Pancreas (tissue), 10 donors: ENCODE measurements at places on chromosomes 7 and 10. TPM values are rescaled to one million over a fixed set of nuclear protein-coding genes. Genes with fewer than 3 reads are reported as not detected.

GRCh38 chr10:93715345-93715744 is 13.0 kb upstream of the FRA10AC1 start:
- no peak for DNase-seq

- no peak for DNase-seq
Measured at GRCh38 chr10:30885423-30885822, 146.2 kb downstream of the ZNF438 start.

DNA sequence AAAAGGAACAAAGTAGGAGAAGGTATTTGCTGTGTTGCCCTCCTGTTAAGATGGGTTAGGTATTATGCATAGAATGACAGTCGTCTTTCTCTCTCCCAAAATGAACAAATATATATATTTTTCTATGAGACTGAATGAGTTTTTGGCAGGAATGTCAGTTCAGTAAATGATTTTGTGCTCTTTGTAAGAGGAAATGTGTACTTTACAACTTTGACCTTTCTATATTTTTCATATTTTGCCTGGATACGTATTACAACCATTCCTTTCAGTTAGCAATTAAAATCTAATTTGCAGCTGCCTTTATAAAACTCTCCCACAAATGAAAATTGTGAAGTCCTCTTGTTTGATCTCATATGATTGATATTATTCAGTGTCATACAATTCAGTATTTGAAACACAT is 336.6 kb upstream of the MEOX2 start:
- DNase-seq, result no peak

The ICA1 gene
- 41.2 TPM for total RNA-seq

DNA sequence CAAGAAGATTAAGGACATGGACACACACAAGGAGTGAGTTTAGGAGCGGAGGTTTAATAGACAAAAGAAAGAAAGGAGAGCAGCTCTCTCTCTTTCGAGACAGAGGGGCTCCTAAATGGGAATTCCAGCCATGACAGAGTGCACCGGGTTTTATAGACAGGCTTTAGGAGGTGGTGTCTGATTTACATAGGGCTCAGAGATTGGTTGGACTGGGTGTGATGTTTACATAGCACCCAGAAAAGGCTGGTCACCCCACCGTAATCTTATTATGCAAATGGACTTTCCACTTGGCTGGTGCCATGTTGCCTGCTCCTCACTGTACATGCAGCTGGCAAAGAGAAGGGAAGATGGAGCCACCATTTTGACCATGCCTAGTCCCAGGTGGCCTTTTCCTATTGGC is 28.4 kb upstream of the MRC1 start:
- DNase-seq, result no peak

The CCL24 gene
- total RNA-seq, result 0.37 TPM

The LIPM gene
- total RNA-seq, result not detected

DNA sequence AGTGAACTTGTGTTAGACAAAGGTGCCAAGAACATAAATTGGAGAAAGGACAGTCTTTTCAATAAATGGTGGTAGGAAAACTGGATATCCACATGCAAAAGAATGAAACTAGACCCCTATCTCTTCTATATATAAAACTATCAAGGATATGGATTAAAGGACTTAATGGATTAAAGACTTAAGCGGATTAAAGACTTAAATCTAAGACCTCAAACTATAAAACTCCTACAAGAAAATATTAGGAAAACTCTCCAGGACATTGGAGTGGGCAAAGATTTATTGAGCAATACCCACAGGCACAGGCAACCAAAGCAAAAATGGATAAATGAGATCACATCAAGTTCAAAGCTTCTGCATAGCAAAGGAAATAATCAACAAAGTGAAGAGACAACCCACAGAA is 242.9 kb upstream of the MEOX2 start:
- no peak for DNase-seq

DNA sequence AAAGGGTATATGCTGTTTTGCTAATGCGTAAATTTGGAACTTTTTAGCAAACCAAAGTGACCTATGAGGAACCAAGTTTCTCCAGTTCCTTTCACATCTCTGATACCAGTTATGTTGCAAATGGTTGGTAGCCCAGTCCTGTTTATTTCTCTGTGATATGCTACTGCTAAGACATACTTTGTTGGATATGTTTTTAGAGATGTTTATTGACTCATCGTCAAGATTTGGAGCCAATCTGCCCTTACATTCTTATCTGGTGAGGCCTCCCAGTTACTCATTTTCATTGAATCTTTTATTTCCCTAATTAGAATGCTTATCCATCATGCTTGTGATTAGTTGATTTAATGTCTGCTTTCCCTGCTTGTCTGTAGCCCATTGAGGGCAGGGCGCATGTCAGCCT is 58.9 kb downstream of the LRGUK start:
- no peak for DNase-seq

DNA sequence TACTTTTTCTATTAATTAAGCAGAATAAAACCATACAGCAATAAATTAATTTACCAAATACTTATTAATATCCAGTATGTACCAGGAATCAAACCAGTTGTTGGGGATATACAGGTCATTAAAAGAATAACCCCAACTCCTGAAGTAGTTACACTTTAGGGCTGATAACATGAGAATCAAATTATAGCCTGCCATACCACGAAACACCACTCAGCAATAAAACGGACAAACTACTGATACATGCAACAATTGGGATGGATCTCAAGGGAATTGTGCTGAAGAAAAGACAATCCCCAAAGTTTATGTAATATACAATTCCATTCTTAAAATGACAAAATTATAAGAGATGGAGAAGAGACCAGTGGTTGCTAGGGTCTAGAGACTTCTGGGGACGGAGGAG is 22.7 kb downstream of the MCMBP start:
- DNase-seq, result no peak

The STAG3 gene
- 0.98 TPM for total RNA-seq

GRCh38 chr7:78434281-78434680 is 635.7 kb downstream of the PHTF2 start:
- no peak for DNase-seq

GRCh38 chr7:121410829-121411596 is 14.9 kb upstream of the FAM3C start:
- DNase-seq, result no peak

The IL15RA gene
- total RNA-seq, result 14.3 TPM

- DNase-seq, result peak; percentile 52
Measured at GRCh38 chr7:73342645-73343044, 14.7 kb downstream of the FKBP6 start.

The CAMK2B gene
- 2.7 TPM for total RNA-seq

The LEP gene
- 0.08 TPM for total RNA-seq

- no peak for DNase-seq
Measured at GRCh38 chr7:117562759-117563158, 82.9 kb downstream of the CFTR start.

GRCh38 chr10:123942114-123942861 is 50.7 kb upstream of the CPXM2 start:
- no peak for DNase-seq

The HYAL4 gene
- not detected for total RNA-seq

GRCh38 chr10:23343591-23344240 is 881 bp downstream of the C10orf67 start:
- DNase-seq, result peak; percentile 64

GRCh38 chr10:100751211-100751933 is 6.0 kb downstream of the PAX2 start:
- no peak for DNase-seq

DNA sequence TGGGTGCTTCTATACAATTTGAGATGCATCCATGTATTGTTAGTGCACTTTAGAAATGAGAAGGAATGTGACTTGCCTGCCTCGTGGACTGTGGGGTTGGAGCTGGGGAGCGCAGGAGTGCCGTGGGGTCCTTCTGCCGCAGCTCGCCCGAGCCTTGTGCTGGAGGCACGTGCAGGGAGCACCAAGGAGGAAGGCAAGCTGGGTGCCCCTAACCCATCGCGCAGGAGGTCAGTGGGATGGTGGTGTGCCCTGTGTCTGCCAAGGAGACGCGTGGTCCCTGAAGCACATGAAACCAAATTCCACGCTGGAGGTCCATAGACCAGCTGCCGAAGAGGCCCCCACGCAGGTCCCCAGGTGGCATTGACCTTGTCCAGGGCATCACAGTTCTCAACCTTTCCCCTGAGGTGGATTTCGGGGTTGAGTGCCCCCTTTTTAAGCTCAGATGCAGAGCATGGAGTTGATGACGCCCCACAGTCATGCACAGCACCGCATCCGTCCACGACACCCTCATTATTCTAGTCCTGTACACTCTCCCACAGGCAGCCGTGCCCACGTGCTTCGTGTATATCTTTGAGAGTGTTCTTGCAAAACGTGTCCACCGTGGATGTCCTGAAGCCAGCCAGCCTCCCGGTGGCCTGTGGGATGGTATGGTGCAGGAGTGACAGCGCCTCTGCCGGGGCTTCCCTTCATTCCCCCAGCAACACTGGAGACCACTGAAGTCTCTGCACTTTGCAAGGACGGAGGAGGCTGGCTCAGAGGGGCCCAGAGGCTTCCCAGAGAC is 35.5 kb downstream of the FKBP6 start:
- DNase-seq, result no peak

The CALML5 gene
- total RNA-seq, result not detected

GRCh38 chr10:71471957-71472365 is 75.2 kb downstream of the CDH23 start:
- DNase-seq, result peak; percentile 47

DNA sequence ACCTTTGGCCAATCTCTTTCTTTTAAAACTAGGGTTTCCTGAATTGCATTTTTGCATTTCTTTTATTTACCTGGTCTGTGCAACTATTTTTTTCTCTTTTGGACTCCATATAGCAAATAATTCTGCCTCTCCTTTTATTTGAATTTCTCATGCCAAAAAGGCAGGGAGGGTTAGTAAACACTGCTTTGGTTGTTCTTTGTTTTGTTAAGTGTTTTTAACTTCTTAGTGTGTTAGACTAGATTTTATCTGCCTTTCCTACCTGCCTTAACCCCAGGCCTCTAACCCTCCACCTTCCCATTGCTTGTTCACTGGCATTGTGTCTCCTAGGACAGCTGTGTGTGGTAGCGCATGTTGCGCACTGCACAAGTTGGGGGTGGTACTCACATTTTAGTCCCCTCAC is 18.1 kb downstream of the ZMIZ1 start:
- DNase-seq, result no peak

GRCh38 chr7:157685430-157686284 is 348.9 kb downstream of the DNAJB6 start:
- no peak for DNase-seq

DNA sequence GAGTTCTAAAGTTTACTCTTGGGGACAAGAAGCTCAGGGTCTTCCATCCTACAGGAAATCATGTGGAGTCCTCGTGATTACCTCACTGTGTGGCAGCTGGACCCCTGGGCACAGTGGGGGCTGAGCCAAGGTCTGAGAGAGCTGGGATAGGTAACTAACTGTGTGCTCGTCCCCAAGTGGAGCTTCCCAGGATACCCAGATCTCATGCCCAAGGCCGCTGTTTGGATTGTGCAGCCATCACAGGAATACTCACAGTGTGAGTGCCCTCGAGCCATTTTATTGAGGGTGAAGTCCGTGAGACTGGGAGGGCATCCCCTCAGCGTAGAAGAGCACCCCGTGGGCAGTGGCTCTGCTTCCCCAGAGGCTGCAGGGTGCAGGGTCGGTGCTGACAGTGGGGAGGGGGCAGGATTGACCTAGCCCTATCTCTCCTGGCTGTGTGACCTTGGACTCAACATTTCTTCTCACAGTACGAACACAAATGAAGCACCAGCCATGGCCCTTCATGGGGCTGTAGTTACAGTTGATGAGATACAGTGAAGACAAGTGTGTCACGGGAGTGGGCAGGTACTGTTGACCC is 69.6 kb upstream of the LEP start:
- DNase-seq, result no peak

GRCh38 chr7:1659696-1660095 is 10.4 kb upstream of the ELFN1 start:
- no peak for DNase-seq

DNA sequence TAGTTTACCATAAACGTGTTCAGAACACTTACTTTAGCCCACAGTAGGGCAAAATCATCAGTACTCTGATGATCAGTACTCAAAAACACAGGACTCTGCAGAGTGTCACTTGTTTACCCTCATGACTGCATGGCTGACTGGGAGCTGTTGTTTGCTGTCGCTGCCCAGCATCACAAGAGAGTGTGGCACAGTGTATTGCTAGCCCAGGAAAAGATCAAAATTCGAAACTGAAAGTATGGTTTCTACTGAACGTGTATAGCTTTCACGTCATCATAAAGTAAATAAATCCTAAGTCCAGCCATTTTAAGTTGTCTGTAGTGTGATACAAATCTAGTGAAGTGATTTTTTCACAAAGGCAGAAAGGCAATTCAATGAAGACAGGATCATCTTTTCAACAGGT is 184.6 kb downstream of the RAMP3 start:
- DNase-seq, result no peak

The FOXI2 gene
- not detected for total RNA-seq

DNA sequence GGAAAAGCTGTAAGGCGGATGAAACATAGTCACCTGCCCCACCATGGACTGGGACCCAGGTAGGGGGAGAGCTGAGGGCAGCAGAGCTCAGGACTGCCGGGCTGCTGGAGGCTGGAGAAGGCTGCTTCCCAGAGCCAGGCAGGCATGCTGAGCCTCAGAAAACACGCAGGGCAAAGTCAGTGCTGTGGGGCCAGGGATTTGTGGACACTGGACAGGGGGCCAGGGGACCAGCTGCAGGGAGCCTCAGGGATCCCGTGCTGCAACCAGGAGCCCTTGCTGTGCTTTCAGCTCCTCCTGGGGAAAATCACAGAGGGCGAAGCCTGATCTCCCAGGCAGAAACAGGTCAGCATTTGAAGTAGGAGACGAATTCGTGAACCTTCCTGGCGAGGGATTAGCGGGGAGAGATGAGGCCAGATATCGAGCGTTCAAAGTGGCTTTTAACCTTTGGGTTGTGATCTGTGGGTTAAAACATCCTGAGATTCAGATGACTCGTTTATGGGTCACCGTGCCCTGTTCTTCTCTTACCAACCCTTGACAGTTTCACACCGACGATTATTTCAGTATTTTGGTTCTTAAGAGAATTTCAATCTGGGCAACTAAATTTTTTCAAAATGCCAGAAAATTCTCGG is 85.6 kb upstream of the SHH start:
- DNase-seq, result no peak

The MICALL2 gene
- 8.3 TPM for total RNA-seq

The HOXA6 gene
- not detected for total RNA-seq

The ADAM12 gene
- total RNA-seq, result 1.6 TPM

The ADCY1 gene
- total RNA-seq, result 5.8 TPM

The OR2A5 gene
- total RNA-seq, result not detected

The GARIN1A gene
- total RNA-seq, result 1.1 TPM

The ASIC3 gene
- total RNA-seq, result 0.74 TPM

- DNase-seq, result no peak
Measured at GRCh38 chr7:30476459-30477145, 2.0 kb downstream of the NOD1 start.

- DNase-seq, result no peak
Measured at GRCh38 chr10:22097696-22098095, 94.2 kb upstream of the DNAJC1 start.

GRCh38 chr7:93145354-93145753 is 2.8 kb downstream of the SAMD9L start:
- no peak for DNase-seq
